ENCODE measurements at places on chromosomes 6 and 20. TPM values are rescaled to one million over a fixed set of nuclear protein-coding genes. Genes with fewer than 3 reads are reported as not detected.

- no peak for DNase-seq
- H3K4me1 ChIP-seq = peaks cover 19% of the 10 kb centered on the region
- peaks cover 2% of the 10 kb centered on the region for H3K36me3 ChIP-seq
- peak overlapping the region; percentile 75 for H3K4me3 ChIP-seq
- H3K27me3 ChIP-seq = no peaks in the 10 kb centered on the region
Measured at GRCh38 chr6:137217801-137218472, 1.2 kb downstream of the IFNGR1 start.

DNA sequence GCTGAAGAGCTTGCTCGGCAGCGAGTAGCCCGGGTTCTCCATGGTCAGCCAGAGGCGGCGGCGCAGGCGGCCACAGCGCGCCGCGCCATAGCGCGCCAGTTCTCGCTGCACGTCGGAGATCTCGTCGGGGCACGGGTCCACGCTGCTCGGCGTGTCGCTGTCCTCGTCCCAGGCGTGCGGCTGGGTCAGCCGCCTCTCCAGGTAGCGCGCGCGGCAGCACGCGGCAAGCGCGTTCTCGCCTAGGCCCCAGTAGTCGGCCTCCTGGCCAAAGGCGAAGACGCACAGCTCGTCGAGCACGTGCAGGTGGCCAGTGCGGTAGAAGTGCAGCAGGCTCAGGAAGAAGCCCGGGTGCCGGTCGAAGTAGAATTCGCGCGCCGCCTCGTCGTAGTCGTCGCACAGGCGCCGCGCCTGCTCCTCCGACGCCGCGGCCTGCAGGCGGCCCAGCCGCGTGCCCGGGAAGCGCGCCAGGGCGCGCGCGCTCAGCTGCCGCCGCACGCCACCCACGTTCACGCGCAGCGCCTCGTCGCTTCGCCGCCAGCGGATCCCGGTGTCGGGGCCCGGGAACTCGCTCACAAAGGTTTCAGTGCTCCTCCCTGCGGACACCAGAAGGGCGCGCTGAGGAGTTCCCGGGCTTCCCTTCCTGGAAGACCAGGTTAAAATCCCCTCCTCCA, 2.7 kb downstream of the KCNS1 start:
- DNase-seq = no peak
- no peak overlapping the region for H3K27ac ChIP-seq
- H3K36me3 ChIP-seq = no peaks in the 10 kb centered on the region
- no peaks in the 10 kb centered on the region for H3K27me3 ChIP-seq

DNA sequence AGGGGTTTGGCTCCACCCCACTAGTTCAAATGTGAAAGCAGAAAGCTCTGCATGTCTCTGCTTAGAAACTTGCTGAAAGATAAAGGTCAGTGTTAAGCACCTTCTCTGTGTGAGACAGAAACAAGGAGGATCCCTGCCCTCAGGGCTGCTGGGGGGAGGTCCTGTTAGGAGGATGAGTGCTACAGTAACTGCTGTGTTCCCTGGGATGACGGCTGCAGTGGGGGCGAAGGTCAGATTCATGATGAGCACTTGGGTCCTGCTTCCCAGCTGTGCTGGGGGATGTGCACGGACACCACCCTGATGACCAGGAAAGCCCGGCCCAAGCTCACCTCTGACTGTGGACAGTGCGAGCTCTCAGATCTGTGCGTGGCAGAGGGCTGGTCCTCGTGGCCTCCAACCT, 252.6 kb downstream of the DLL1 start:
- no peaks in the 10 kb centered on the region for H3K27me3 ChIP-seq
- H3K36me3 ChIP-seq = no peaks in the 10 kb centered on the region
- DNase-seq = peak; percentile 72
- H3K27ac ChIP-seq = no peak overlapping the region
- peaks cover 26% of the 10 kb centered on the region for H3K4me1 ChIP-seq

DNA sequence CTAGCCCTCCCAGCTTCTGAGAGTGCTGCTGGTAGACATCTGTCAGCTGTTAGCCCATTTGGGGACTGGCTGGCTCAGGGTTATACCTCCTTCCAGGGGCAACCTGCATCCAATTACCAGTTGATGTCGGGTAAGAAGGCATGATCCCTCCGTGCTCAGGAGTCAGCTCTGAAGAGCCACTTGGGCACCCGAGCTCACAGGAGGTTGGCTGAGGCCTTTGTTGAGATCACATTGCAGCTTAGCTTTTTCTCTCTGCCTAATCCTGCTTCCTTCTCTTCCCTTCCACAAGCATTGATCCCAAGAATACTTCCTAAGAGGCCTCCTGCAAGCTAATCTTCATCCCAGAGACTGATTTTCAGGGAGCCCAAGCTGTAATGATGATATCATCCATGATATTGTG, 35.5 kb downstream of the SCP2D1 start:
- no peaks in the 10 kb centered on the region for H3K36me3 ChIP-seq
- no peaks in the 10 kb centered on the region for H3K27me3 ChIP-seq
- no peaks in the 10 kb centered on the region for H3K4me1 ChIP-seq
- H3K27ac ChIP-seq = no peak overlapping the region
- no peak overlapping the region for H3K4me3 ChIP-seq

Gene PRKN
- total RNA-seq = not detected

GRCh38 chr6:47915017-47915416, 133.2 kb downstream of the OPN5 start:
- no peak for DNase-seq
- no peaks in the 10 kb centered on the region for H3K27me3 ChIP-seq
- H3K4me1 ChIP-seq = no peaks in the 10 kb centered on the region

Gene CST9
- not detected for total RNA-seq

- DNase-seq = no peak
- H3K36me3 ChIP-seq = no peaks in the 10 kb centered on the region
- H3K4me1 ChIP-seq = peaks cover 25% of the 10 kb centered on the region
- no peaks in the 10 kb centered on the region for H3K27me3 ChIP-seq
Measured at GRCh38 chr6:143961066-143961465, 47.0 kb downstream of the PLAGL1 start.

DNA sequence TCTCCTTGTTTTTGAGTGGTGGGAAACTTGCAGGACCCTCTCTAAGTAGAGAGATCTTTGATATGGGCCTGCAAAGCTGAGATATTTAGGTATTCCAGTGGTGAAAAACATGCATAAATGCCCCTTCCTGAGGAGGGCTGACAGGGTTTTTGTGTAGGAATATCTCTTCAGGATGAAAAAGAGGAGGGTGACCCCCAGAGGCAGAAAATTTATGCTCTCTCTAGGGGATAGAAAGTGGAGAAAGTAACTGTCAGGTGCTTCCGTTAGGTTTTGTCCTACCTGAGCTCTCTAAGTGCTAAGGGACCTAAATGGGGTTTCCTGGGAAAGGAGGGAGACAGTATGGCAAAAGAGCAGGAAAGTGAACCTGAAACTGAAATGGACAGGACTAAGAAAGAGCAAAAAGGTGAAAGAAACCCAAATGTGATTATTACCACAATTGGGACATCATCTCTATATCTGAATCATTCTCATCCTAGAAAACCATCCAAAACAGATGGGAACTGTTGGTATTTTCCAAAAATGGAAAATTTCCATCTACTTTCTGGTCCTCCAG, 2.0 kb downstream of the COL19A1 start:
- no peaks in the 10 kb centered on the region for H3K36me3 ChIP-seq
- no peak for DNase-seq
- H3K4me3 ChIP-seq = no peak overlapping the region
- no peak overlapping the region for H3K27ac ChIP-seq
- peaks cover 5% of the 10 kb centered on the region for H3K4me1 ChIP-seq

All from Caco-2 (cell line).